Kidney capillary endothelial cell (primary cell): ENCODE measurements at places on chromosomes 2 and 18.

- DNase-seq = no peak
Observed at GRCh38 chr2:121868652-121869051, 113.2 kb downstream of the TSN start.

GRCh38 chr2:204012072-204012653, 75.6 kb downstream of the ICOS start:
- no peak for DNase-seq

GRCh38 chr2:130825231-130825965, 11.3 kb upstream of the ARHGEF4 start:
- no peak for DNase-seq

GRCh38 chr18:46485675-46486194, 171.3 kb downstream of the LOXHD1 start:
- no peak for DNase-seq

GRCh38 chr2:30180226-30180625, 33.4 kb downstream of the YPEL5 start:
- no peak for DNase-seq

DNA sequence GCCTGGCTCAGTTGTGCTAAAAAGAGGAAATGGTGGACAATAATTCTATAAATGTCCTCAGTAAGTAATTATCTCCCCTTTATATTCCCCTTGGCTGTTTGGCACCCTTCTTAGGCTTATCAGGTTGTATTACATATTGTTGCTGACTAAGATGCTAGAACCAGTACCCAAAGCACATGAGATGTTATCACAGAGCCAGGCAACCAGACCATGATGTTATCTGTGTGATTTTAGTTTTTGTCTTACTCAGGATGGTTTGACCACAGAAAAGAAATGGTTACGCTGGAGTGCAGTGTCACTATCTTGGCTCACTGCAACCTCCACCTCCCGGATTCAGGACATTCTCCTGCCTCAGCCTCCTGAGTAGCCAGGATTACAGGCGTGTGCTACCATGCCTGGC, 15.2 kb downstream of the R3HDM1 start:
- no peak for DNase-seq

DNA sequence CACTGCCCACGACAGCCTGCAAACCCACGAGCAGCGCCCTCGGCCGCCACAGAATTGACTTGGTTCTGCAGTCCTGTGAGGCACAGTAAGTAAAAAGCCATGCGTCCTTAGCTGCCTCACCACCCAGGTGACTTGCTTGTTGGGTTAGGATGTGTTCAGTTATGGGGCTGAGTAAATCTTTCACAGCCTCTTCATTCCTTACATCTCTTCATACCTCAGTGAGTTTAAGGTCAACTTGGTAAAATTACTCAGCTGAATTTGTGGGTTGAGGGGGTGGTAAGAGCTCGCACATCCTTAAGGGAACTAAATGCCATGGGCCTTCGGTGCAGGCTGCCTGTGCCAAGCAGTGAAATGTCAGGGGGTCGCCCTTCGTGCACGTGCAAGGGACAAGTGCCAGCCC, 165.2 kb upstream of the ALKAL2 start:
- DNase-seq = no peak
